ENCODE measurements at places on chromosomes 7 and 10. TPM values are rescaled to one million over a fixed set of nuclear protein-coding genes. Genes with fewer than 3 reads are reported as not detected.

BZW2 gene
- 66.1 TPM for total RNA-seq

PDGFA gene
- 97.9 TPM for total RNA-seq

TNS3 gene
- total RNA-seq = 4.0 TPM

INA gene
- total RNA-seq = under 0.01 TPM

SEMA3D gene
- 3.4 TPM for total RNA-seq

TMEM184A gene
- under 0.01 TPM for total RNA-seq
